Stimulated activated CD4-positive, alpha-beta T cell treated with anti-CD3 and anti-CD28 coated beads, TNF-alpha, amount 100 ng/mL, for 4 hours (primary cell): ENCODE measurements at places on chromosomes 1 and 21.

DNA sequence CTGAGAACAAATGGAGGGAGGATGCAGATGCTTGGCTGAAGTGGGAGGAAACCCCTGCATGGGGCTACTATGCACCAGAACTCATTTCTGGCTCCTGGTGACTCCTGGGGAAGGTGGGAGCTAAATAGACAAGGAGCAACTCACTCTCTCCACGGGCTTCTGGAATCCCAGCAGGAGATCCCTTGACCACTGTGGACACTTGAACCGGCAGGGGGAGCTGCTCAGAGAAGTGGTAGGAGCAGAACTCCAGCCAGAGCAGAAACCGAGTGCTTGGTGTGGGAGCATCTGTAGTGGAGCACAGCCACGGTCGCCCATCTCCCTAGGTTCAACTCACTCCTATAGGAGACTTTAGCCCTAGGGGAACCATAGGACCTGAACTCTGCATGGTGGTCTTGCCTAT, 205.6 kb upstream of the GJB5 start:
- DNase-seq = no peak

DNA sequence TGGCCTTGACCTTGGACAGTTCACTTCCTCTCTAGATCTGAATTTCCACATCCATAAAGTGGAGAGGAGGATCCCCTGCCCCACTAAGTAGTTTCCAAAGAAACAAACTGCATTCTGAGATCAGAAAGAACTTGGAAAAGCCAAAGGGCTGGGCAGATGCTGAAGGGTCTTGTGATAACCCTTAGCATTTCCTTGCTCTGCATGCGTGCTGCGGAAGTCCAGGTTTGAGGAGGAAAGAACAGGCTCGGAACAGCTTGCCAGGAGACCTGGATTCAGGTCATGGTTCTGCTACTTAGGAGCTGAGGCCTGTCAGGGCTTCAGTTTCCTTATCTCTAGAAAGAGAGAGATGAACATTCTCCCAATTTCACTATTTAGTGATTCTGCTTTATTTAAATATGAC, 27.2 kb downstream of the IGFN1 start:
- no peak for DNase-seq

- no peak for DNase-seq
Observed at GRCh38 chr1:8078176-8078671, 52.1 kb upstream of the ERRFI1 start.

DNA sequence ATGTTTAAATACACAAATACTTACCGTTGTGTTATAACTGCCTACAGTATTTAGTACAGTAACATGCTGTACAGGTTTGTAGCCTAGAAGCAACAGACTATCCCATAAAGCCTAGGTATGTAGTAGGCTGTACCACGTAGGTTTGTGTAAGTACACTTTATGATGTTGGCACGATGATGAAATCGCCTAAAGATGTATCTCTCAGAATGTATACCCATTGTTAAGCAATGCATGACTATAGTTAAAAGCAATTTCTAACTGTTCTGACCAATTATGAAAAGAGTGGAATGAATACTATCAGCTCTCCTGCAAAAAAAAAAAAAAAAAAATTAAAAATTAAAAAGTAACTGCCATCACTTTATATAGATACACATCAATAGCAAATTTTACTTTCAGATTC, 11.4 kb downstream of the HP1BP3 start:
- DNase-seq = no peak

DNA sequence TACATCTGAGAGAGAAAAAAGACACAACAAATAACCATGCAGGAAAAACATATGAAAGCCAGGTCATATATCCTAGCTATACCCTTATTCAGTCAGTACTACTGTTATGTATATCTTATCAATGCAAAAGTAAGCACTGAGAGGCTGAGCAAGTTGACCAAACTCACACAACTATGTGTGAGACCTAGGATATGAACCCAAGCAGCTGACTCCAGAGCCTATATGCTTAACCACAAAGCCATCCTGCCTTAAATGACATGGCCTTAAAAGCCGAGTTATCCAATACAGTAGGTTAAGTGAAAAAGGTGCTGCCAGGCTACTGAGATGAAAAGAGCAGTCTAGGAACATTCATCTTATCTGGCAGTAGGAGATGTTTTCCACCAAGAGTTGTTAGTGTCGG, 151.6 kb downstream of the RERE start:
- no peak for DNase-seq

DNA sequence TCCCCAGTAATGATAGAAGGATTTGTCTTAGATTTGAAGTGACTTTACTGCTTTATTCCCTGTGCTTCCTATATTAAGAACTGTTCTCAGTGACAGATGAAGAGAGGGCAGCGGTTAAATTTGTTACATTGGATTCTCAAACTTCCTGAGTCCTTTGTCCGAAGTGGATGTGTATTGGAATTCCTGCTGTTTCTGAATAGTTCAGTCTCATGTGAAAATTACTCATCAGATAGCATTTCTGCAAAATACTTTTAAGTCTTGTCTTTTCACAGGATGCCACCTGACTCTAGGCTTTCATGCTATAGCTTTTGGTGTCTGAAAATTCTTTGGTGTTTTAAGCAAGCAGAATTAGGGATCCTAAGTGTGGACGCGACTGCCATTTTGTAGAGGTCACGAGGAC, 83.6 kb downstream of the PRDM2 start:
- DNase-seq = no peak

DNA sequence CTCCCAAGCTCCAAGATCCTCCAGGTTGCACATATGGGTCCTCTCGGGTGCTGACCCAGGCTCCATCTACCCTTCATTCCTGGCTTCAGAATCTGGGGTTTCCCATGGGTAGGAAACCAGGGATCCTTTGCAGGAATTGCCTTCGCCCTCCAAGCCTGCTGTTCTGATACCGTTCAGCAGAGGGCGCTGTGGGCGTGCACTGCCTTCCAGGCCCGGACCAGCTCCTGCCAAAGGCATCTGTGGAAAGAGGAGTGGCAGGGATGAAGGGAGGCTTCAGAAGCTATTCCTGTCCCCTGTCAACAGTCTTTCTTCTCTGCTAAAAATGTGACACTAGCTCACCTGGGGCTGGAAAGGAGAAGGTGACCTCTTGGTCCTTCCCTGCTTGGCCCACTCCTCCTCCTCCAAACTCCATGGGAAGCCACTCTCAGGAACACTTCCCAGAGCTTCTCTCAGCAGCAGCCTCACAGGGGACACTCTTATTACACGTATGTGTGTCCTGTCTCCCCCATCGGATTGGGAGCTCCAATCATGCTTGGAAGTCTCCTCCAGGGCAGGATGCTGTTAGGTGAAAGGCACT, 71.2 kb downstream of the VWA5B1 start:
- no peak for DNase-seq

- DNase-seq = no peak
Observed at GRCh38 chr21:43365611-43366426, 61.1 kb downstream of the SIK1 start.

- no peak for DNase-seq
Observed at GRCh38 chr1:212975111-212975918, 25.0 kb downstream of the VASH2 start.

DNA sequence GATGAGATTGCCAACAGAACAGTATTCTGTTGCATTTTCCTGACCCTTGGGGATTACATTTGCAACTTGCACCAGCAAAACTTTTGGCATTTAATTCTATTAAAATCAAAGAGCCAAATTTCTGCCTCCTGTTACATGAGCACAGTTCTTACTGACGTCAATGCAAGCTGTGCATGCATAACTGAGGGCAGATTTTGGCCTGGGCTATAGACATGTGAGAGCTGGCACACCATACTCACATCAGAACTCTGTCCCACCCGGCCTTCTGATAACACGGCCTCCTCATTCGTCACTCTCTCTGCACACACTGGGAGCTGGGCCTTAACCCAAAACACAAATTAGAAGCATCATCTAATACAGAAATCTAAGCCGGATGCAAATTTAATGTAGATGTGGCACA, 31.5 kb downstream of the PAPPA2 start:
- no peak for DNase-seq

GRCh38 chr1:174447866-174448530, at the start of gene GPR52:
GPR52 (plus strand) TSS chr1:174447964; CDS start chr1:174448112, 148 bp downstream.
- no peak for DNase-seq

DNA sequence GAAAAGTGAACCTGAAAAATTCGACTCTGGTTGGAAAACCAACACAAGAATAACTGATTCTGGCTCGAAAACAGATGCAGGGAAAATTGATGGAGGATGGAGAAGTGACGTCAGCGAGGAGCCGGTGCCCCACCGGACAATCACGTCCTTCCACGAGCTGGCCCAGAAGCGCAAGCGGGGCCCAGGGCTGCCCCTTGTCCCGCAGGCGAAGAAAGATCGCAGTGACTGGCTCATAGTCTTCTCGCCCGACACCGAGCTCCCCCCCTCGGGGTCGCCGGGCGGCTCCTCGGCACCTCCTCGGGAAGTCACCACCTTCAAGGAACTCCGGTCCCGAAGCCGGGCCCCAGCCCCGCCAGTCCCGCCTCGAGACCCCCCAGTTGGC, 1.9 kb downstream of the RUSC1 start:
- no peak for DNase-seq

- DNase-seq = no peak
Observed at GRCh38 chr1:51032936-51033335, 62.9 kb downstream of the CDKN2C start.

- DNase-seq = no peak
Observed at GRCh38 chr21:45721671-45722070, 78.1 kb downstream of the PCBP3 start.

DNA sequence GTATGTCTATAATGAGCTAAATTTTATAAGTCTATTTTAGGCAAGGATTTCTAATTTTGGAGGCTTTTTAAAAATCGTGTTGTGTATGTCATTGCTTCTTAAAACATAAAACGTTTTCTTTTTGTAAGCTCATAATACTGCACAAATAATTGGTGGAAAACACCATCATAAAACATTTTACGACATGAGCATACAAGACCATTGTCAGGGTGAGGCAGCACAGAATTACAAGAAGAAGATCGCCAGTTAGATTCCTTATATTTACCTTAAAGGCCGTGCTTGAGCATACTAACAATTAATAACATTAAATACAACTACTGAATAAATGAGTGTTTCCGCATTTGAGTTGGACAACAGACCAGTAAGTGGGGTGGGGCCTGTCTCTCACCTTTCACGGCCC, 19.1 kb upstream of the LMX1A start:
- DNase-seq = no peak

GRCh38 chr1:38746941-38747600, 112.5 kb downstream of the RRAGC start:
- no peak for DNase-seq

DNA sequence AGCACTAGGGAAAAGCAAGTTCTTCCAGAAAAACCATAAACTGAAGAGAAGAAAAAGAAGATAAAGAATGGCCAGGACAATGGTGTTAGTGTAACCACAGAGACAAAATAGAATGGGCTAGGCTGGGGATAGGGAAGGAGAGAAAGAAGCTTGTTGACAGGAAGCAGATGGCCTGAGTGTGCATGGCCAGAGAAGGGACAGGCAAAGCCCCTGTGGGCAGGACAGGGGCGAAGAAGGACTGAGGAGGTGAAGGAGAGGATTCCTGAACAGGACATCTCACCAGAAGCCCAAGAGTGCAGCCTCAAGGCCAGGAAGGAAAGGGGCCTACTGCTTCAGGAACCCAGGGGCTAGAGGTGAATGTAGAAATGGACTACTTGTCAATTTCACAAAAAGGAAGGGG, 29.3 kb downstream of the IQGAP3 start:
- DNase-seq = no peak

DNA sequence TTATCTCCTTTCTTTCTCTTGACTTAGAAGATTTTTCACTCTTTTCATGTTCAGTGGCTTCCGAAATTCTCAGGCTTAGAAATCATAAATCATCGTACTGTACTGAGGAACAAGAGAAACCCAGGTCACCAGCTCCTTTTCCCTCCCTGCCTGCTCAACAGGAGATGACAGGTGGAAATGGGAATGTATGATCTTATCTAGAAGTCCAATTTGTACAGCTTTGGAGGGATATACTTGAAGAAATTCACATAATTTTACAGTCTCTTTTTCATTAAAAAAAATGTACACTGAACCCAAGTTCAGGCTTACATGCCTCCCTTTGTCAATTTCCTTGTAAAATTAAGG, 11.7 kb downstream of the EVA1C start:
- no peak for DNase-seq

DNA sequence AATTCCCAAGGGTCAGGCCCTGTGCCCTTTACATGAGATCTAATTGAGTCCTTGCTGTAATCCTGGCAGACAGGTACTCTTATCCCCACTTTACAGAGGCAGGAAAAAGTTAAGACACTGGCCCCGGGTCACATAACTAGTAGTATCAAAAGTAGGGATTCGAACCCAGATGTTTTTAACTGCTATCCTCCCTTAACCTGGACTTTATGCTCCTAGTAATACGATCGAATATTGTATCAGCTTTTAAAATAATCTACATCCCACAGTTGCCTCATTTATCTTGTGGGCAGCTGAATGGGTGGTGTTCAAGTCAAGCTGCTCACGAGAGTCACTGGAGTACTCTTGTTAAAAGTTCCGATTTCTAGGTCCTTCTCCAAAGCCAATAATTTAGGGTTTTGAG, 25.5 kb upstream of the TMEM51 start:
- DNase-seq = no peak

DNA sequence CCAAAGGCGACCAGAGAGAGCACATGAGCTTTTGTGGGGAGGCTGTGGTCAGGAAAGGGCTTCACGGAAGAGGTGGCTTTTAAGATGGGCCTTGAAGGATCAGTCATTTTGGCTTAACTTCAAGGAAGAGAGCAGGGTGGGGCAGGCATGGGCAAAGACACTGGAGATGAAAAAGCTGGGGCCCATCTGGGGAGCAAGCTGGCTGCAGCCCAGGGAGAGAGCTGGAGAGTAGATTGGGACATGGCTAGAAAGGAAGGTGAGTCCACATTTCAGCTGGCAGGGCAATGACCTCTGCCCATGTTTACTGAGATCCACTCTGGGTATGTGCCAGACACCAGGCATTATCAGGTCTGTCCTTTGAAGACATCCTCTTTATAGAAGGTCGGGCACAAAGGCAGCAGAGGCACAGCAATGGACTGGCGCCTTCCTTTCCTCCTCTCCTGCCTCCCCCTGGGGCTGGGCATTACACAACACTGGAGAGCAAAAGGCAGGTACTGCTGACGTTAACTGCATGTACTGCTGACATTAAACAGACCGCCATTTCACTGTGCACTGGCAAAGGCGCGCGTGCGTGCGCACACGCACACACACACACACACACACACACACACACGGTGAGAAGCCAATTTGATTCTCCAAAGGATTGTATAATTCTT, 2.2 kb upstream of the UBXN10 start:
- no peak for DNase-seq
